ENCODE measurements at places on chromosomes 12 and 14.

DNA sequence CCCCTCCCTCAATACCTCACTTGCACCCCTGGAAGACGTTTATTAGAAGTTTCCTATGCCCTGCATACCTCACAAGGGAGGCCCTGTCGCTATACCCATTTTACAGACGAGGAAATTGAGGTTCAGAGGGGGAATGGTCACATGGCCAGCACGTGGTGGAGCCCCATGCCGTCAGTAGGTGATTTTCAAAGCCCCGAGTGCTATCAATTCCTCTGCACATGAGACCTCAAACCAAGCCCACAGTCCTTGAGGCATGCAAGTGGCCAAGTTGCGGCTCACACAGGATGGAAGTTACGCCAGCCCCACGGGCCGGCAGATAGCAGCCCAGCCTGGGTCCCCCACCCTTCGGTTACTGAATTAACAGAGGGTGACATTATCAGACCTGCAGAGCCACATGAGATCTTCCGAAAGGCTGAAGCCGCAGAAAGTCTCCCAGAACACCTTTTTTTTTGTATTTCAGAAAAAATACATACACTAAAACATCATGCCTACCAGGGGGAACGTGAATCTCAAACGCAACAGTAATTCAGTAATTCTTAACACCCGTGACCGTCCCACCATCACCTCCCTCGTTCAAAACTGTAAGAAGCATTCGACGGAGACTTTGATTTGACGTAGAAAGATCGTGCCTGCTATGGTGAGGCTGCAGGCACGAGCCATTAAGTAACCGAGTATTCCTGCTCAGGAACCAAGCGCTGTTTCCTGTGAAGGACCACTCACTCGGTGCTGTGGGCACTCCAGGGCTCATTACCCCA, 129.0 kb downstream of the RFLNA start:
- DNase-seq, result no peak

GRCh38 chr12:32211900-32212156, 105.2 kb downstream of the BICD1 start:
- no peak for DNase-seq

GRCh38 chr12:52271158-52271557, 3.3 kb upstream of the KRT86 start:
- DNase-seq, result no peak

- no peak for DNase-seq
Observed at GRCh38 chr14:68284333-68284732, 464.8 kb downstream of the RAD51B start.

DNA sequence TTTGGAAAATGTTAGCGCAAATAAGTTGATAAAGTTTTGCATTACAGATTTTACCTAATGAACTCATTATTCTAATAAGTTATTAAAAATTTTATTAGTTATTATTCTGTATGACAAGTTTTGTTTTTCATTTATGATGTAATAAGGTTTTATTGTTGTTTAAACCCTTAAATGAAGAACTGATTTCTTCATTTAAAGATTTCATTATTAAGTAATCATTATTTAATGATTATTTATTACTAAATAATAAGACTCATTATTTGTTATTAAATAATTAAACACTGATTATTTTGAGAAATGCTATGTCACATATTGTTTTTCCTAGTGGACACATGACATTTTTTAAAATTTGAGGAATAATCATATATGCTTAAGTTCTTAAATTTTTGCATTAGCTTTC, 34.2 kb downstream of the USP15 start:
- DNase-seq, result no peak

GRCh38 chr12:55711786-55712553, 3.9 kb upstream of the BLOC1S1 start:
- DNase-seq, result no peak

DNA sequence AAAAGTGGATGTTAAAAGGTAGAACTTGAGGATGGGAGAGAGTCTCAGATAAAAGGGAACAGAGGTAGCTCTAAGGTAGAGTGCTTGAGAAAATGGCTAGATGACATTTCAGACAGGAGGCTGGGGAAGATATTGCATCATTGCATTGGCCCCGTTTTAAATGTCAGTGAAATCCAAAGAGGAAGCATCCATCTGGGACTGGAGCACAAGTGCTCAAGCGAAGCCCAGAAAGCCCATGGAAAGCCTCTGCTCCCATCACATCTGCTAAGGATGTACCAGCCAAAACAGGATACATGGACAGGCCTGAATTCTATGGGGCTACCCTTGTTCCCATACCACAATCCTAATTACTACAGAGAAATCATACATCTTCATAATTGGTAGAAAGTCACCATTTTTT, 581.5 kb upstream of the TMEM132C start:
- DNase-seq, result no peak

GRCh38 chr12:110253176-110253575, 27.9 kb upstream of the ATP2A2 start:
- no peak for DNase-seq

GRCh38 chr14:99604766-99605298, 825 bp upstream of the CCDC85C start:
- DNase-seq, result no peak

- no peak for DNase-seq
Observed at GRCh38 chr14:53180272-53181221, 27.4 kb upstream of the DDHD1 start.

- peak; percentile 44 for DNase-seq
Observed at GRCh38 chr12:68042212-68042699, 53.0 kb downstream of the IFNG-AS1 start.

GRCh38 chr12:130566446-130567155, 149.5 kb downstream of the RIMBP2 start:
- DNase-seq, result no peak

- no peak for DNase-seq
Observed at GRCh38 chr14:105059035-105059924, 6.0 kb downstream of the GPR132 start.

- no peak for DNase-seq
Observed at GRCh38 chr12:54304187-54304810, 3.5 kb upstream of the NFE2 start.

GRCh38 chr12:31226639-31227038, 99.3 kb downstream of the SINHCAF start:
- DNase-seq, result no peak

DNA sequence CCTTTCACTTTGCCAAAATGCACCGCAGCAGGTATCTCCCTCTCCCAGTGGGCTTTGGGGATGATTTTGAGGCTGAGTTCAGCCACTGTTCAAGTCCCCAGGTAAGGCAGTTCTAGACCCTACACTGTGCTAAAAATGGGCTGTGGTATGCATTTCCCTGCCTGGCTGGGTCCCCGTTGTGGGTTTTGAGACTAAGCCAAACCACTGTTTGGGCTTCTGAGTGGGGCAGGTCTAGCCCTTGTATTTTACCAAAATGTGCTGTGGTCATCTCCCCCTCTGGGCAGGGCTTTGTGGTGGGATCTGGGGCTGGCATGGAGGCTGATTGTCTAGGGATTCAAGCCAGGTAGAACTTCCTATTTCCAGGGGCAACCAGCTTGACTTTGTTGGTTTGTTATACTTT, 13.6 kb upstream of the OR4Q3 start:
- DNase-seq, result no peak

- DNase-seq, result no peak
Observed at GRCh38 chr12:116599285-116600136, 40.3 kb downstream of the MAP1LC3B2 start.

GRCh38 chr12:94267537-94267872, 119.1 kb downstream of the PLXNC1 start:
- no peak for DNase-seq

DNA sequence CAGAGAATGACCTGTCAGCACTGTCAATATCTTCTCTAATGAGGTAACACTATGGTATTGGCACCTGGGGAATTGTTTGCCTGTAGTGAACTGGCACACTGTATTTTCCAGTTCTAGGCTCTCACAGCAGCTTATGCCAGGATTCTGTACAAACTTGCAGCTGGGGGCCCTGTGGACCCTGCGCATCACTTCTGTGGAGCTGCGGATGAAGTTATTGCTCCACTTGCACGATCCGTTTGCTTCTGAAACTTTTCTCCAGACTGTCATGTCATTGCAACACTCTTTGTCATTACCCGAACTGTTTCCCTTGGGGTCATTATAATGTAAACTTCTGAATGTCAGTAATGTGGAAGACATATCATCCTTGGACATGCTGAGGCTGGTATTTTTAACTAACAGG, 3.9 kb downstream of the RNASE11 start:
- no peak for DNase-seq

GRCh38 chr12:115947696-115948062, 329.8 kb downstream of the MED13L start:
- no peak for DNase-seq

DNA sequence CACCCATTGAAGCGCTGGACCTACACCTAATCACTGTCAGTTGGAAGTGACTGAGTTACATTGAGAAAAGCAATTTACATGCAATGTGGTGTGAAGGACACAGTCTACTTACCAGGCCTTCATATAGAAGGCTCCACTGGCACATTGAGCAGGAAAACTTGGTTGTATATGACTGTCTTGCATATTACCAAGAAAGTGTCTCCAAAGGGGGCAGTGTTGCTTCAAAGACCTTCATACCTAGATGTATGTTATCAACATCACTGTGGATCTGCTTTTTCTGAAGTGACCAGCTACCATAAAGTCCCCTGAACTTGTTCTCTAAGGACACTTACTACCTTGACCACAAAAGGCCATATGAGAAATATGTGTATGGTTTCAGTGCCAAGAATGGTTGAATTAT, 64.1 kb downstream of the NELL2 start:
- DNase-seq, result no peak

GRCh38 chr12:50005175-50005574, 20.1 kb downstream of the RACGAP1 start:
- no peak for DNase-seq

DNA sequence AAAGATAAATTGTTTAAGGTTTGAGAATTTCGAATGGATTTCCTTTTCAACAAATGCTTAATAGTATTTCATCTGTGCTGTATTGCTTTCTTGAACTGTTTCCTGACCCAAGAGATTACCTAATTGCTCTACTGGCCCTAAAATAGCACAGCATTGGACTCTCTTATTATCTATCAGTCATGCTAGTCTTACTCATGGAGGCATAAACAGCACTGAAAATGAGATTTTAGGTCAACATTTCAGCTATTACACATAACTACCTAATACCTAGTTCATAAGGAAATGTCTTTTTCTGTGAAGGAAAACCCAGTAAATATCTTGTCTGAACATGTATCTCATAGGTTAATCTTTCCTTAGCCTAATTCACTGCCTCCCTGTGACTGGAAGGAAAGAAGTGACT, 4.3 kb upstream of the ABCD2 start:
- DNase-seq, result no peak

- DNase-seq, result no peak
Observed at GRCh38 chr12:3154006-3154405, 76.8 kb downstream of the TSPAN9 start.

- DNase-seq, result no peak
Observed at GRCh38 chr14:73344319-73344718, 107.0 kb downstream of the PAPLN start.

- no peak for DNase-seq
Observed at GRCh38 chr14:61520576-61520975, 174.7 kb upstream of the HIF1A start.

GRCh38 chr14:52069307-52070050, 620 bp upstream of the NID2 start:
- no peak for DNase-seq

- peak; percentile 6 for DNase-seq
Observed at GRCh38 chr12:52280319-52280795, 5.9 kb downstream of the KRT86 start.

DNA sequence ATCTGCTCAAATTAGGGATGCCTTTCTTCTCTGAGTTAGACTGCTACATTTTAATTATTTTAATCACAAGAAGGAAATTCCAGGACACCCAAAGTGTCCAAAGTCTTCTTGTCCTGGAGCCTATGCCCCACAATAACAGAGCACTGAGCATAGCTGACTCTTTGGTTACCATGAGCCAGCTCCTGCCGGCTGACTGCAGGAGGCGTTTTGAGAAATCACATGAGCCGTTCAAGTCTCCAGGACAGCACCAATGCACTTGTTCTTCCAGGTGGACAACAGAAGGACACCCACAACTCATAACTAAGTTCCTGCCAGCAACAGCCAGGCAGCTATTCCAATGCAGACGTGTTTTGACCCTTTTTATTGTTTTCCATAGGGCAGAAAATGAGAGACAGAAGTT, 46.0 kb upstream of the SRSF5 start:
- DNase-seq, result no peak

DNA sequence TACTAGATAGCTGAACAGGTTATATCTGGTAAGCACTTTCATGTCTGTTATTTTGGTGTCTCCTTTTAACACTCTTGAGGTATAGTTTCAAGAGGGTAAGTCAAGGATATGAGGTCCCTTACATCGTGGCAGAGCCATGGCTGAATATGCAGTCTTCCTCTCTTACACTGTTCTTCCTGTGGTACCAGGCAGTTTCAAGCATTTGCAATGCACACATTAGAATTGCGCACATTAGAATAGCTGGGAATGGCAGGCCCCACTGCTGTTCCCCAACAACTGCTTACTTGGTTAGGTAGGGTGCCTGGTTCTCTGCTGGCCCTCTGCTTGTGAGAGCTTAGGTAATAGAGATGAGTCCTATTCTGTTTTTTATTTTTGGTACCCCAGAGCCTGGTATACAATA, 41.2 kb downstream of the TMTC2 start:
- no peak for DNase-seq

DNA sequence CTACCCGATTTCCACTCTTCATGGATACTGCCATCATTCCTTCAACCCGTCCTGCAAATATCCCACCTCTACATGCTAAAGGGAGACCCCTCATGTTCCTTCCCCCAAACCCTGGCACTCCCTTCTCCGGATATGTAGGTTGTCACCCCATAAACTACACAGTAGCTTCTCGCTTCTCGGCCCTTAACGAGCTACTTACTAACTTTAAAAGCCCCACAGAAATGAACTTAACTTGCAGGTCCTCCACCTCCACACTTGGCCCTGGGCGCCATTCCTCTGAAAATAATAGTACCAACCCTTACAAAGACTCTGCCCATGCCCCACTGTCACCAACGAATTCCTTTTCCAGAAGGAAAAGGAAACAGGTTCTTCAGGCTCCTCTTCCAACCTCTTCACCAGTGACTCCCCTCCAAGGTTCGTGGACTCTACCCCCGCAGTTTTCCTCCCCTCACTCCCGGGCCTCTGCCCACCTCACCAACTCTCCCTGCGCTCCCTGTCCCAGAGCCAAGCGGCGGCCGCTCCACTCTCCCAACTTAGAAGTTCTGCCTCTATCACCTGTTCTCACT, 1.2 kb downstream of the SPPL3 start:
- no peak for DNase-seq

DNA sequence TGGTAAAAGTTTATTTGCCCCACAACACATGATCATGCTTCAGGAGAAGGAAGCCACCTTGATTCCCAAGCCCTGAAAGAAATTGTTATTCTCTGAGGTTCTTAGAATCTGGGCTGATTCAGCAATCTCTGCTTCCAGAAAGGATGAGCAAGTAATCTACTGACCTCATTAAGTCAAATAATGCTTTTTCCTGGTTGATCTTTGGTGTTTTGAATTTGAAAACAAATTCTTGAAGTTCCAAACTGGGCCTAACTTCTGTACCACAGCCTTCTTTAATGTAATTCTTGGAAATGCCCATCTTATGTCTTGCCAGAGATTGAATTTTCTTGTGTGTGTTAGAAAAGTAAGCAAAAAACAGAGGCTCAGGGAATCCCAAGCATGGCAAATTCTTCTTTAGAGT, 319.2 kb upstream of the DDHD1 start:
- no peak for DNase-seq

- no peak for DNase-seq
Observed at GRCh38 chr14:88618476-88618875, 55.6 kb downstream of the ZC3H14 start.
